ENCODE measurements at places on chromosomes 4 and X.

GRCh38 chrX:48966796-48967579, 4.7 kb downstream of the KCND1 start:
- DNase-seq: no peak

DNA sequence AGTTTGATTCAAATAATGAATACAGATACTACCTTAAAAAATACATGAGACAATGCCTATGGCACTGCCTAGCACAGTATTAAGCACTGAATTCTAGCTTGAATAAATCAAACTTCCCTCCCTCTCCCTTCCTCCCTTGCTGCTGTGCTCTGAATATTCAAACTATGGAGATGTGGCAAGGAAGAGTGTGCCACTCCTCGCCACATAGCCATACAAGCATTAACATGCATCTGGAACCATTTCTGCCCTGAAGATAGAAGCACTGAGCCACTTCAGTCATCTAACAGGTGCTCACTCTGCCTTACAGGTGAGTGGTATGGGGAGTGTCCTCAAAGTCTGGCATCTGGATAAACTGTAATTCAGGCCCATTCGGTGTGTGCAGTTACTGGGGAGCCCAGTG, 276.9 kb downstream of the ARHGAP24 start:
- DNase-seq: no peak

- DNase-seq: no peak
Measured at GRCh38 chrX:71466979-71467523, 65.9 kb upstream of the OGT start.

DNA sequence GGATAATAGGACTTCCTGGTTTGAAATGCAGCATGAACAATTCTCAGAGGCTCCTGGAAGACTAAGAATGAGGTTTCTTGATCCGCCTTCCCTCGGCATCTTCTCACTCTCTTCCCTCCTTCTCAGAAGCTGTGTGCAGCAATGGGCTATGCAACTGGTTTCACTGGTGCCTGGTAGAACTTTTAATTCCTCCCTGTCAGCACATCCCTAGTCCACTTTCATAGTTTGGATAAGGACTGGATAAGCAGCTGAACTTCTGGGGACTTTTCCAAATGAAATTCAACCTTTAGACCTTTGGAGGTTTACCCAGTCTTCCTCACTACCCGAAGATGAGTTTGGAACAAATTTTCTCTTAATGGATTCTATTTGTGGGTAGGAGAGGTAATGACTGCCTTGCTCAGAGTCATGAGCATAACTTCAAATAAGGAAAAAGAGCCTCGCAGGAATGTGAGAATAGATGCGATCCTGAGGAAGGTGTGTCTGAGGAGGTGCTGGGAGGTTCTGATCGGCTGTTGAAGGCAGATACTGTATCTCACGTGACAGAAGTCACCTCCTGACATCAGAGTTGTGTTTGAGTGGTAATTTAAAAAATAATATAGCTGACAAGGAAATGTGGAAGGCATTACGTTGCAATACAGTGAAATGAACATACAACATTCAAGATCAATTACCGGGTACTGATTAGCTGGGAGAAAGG, 56.0 kb upstream of the HAND2 start:
- no peak for DNase-seq

GRCh38 chr4:66949419-66949818, 595.9 kb downstream of the CENPC start:
- DNase-seq: no peak
